ENCODE measurements at places on chromosomes 4 and X. TPM values are rescaled to one million over a fixed set of nuclear protein-coding genes. Genes with fewer than 3 reads are reported as not detected.

TMEM31 gene
- total RNA-seq: not detected

RBM46 gene
- total RNA-seq: not detected

HHIP gene
- 0.74 TPM for total RNA-seq

PASD1 gene
- total RNA-seq: not detected

IL1RAPL2 gene
- not detected for total RNA-seq

FAM47E gene
- total RNA-seq: 0.13 TPM

ZFYVE28 gene
- 2.5 TPM for total RNA-seq

Data from A549 treated with RU486 at 1 μM for 4 hours (cell line).